Bronchial smooth muscle cell (primary cell): ENCODE measurements at places on chromosomes 7 and 10. TPM values are rescaled to one million over a fixed set of nuclear protein-coding genes. Genes with fewer than 3 reads are reported as not detected.

WEE2 gene
- total RNA-seq, result 0.17 TPM in 1 of 2 replicates, not detected in the other

MMP21 gene
- total RNA-seq, result not detected in 2 replicates

TUBB8 gene
- total RNA-seq, result not detected in 2 replicates

HOXA11 gene
- total RNA-seq, result 0.16 TPM in 1 of 2 replicates, not detected in the other

TLX1 gene
- not detected in 2 replicates for total RNA-seq

TNS3 gene
- 21.1 and 22.8 TPM in 2 replicates for total RNA-seq

CALHM1 gene
- not detected in 2 replicates for total RNA-seq

CUTC gene
- 11.8 and 17.1 TPM in 2 replicates for total RNA-seq

GLRX3 gene
- total RNA-seq, result 52.1 and 67.0 TPM in 2 replicates

LBX1 gene
- total RNA-seq, result under 0.01 TPM in 1 of 2 replicates, not detected in the other

CYP2W1 gene
- 0.16 TPM in 1 of 2 replicates, not detected in the other for total RNA-seq

PAPOLB gene
- total RNA-seq, result under 0.01 TPM in 2 replicates

MEOX2 gene
- total RNA-seq, result 0.16 and 0.17 TPM in 2 replicates

MTERF1 gene
- total RNA-seq, result 8.5 and 8.6 TPM in 2 replicates

PIP gene
- not detected in 2 replicates for total RNA-seq

CALML3 gene
- total RNA-seq, result not detected in 2 replicates

A1CF gene
- under 0.01 TPM in 1 of 2 replicates, not detected in the other for total RNA-seq
